ENCODE measurements at places on chromosomes 2 and 18. TPM values are rescaled to one million over a fixed set of nuclear protein-coding genes. Genes with fewer than 3 reads are reported as not detected.

Gene LIMS4
- total RNA-seq: 1.1 TPM

Gene MYO5B
- total RNA-seq: not detected

Gene EVA1A
- not detected for total RNA-seq

Gene IL1A
- total RNA-seq: not detected

Gene C1QL2
- not detected for total RNA-seq

Gene FBLN7
- 1.8 TPM for total RNA-seq

Gene REG1A
- not detected for total RNA-seq

Gene NDUFAF7
- 24.4 TPM for total RNA-seq

Gene KCTD1
- total RNA-seq: 4.0 TPM

Gene SPP2
- total RNA-seq: not detected

Gene ALK
- not detected for total RNA-seq

Gene TMEM169
- 1.1 TPM for total RNA-seq

Gene BOK
- total RNA-seq: not detected

Gene KIF1A
- total RNA-seq: 2.3 TPM

Gene MAB21L4
- total RNA-seq: not detected

Gene ANKRD62
- total RNA-seq: not detected

Gene MTHFD2
- total RNA-seq: 127 TPM

Gene PRKD3
- total RNA-seq: 31.3 TPM

Gene EFHD1
- total RNA-seq: 7.6 TPM

Gene DYSF
- 6.7 TPM for total RNA-seq

Gene CD207
- not detected for total RNA-seq

Gene UBXN4
- total RNA-seq: 117 TPM

Gene RAB3GAP1
- 24.0 TPM for total RNA-seq

Gene HPCAL1
- 77.1 TPM for total RNA-seq

Gene CXXC1
- total RNA-seq: 155 TPM

Gene MYO1B
- total RNA-seq: 3.2 TPM

Gene SLC38A11
- total RNA-seq: not detected

Gene XDH
- total RNA-seq: not detected

Gene NXPH2
- not detected for total RNA-seq

Gene IL36A
- total RNA-seq: not detected

Gene BUB1
- total RNA-seq: 89.3 TPM

Gene FSHR
- total RNA-seq: not detected

Gene NEB
- 1.2 TPM for total RNA-seq

Gene APCDD1
- not detected for total RNA-seq

Gene TMEM17
- total RNA-seq: not detected

Gene FOXI3
- total RNA-seq: not detected

Gene CEBPZOS
- 41.8 TPM for total RNA-seq

Gene TMEM131
- 44.6 TPM for total RNA-seq

Gene CCDC121
- 1.1 TPM for total RNA-seq

Gene TMEM247
- total RNA-seq: not detected

Gene ABCG8
- total RNA-seq: not detected

Gene DNAH6
- 0.83 TPM for total RNA-seq

Gene VIL1
- total RNA-seq: not detected

Gene GALNT14
- not detected for total RNA-seq

Gene ABCB11
- not detected for total RNA-seq

Gene SERPINE2
- 22.2 TPM for total RNA-seq

Gene LIPG
- 0.09 TPM for total RNA-seq

Gene CCBE1
- total RNA-seq: not detected

Gene COLEC12
- total RNA-seq: 0.11 TPM

Gene RTKN
- total RNA-seq: 0.80 TPM

Gene KCNIP3
- not detected for total RNA-seq

Gene STARD6
- not detected for total RNA-seq

Gene PIK3C3
- 51.7 TPM for total RNA-seq

Gene HS1BP3
- total RNA-seq: 14.8 TPM

Gene DUSP19
- 1.7 TPM for total RNA-seq

Gene SNORC
- 2.1 TPM for total RNA-seq

Gene TDRD15
- not detected for total RNA-seq

Gene STPG4
- 0.74 TPM for total RNA-seq

Gene LRRTM4
- not detected for total RNA-seq
